ENCODE measurements at places on chromosomes 11 and 22.

DNA sequence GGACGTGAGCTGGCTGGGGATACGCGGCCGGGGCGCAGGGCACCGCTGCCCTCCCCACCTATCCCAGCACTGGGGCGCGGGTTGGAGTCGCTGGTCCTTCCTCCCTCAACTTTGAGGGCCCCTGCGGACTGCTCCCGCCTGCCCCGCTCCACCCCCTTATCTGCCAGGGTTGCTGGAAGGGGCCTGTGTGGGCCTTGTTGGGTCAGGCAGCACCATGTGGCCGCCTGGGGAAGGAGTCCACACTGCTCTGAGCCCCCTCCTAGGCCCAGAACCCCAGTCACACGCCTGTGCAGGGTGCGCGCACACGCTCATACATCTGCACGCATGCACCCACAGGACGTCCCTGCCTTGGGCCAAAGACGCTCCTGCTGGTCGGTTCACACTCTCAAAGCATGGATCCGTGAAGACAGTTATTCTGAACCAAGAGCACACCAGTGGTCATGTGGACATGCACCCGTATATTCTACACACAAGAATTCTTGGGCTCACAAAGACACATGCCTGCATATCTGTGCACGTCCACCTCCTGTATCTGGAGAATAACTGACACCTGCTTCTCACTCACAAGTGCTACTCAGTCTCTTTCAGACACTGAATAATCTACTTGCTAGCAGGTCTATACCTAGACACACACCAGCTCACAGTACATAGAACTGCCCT lies 710 bp downstream of the TUB start:
- DNase-seq = no peak

GRCh38 chr11:124899383-124900145 lies 1.9 kb upstream of the ROBO4 start:
- DNase-seq = no peak

GRCh38 chr22:29886596-29886995 lies 3.6 kb downstream of the MTMR3 start:
- peak; percentile 28 for DNase-seq

GRCh38 chr11:28338371-28338770 lies 230.2 kb downstream of the METTL15 start:
- DNase-seq = no peak

- peak; percentile 59 for DNase-seq
These were observed 50.5 kb upstream of the WNT7B start for GRCh38 chr22:46027211-46028105.

DNA sequence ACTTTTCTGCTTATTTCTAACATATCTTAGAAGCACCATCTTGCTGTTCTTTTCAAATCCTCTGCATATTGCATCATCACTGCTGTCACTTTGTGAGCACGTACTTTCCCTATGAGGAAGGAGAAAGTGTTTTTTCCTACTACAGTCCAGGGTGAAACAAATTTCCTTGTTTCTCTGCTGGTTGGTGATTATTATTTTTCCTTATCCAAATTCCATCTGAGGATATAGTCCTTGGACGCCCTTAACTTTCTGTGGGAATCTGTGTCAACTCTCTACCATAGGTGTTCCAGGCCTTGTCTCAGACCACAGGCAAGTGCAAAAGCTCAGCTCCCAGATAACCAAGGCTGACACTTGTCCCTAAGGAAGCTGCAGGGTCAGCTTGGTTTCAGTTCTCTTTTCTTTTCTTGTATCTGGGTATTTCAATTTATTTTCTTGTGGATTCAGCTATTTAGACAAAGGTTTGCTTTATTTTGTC lies 29.4 kb upstream of the LYVE1 start:
- DNase-seq = peak; percentile 60

DNA sequence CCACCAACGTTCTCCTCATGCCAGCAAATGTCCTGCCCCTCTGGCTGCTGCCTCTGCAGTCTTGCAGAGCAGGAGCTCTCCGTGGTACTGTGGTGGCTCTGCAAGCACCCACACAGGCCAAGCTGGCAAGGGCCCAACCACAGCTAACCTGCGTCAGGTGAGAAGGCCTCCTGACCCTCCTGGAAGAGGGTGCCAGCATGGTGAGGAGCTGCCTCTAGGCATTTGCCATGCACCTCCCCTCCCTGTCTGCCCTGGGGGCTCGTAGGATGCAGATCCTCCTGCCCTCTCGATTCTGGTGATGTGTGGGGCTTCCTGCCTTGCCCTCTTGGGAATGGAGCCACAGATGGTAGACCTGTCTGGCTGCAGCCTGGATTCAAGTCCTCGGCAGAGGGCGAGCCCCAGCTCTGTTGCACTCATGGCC lies 1408.8 kb downstream of the TBC1D22A start:
- no peak for DNase-seq

DNA sequence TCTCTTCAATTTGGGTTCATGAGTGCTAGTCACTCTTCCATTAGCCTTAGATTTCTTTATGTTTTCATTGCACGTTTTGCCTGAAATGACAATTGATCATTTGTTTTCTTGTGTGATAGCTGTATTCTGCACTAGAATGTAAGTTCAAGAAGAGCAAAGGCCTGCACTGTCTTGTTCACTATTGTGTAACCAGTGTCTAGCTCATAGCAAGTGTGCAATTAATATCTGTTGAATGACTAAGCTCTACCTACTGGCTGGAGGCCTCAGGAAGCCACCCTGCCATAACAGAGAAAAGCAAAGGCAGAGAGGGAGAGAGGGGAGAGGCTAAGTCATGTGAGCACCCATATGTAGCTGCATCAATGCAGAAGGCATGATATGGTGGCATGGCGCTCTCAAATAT lies 292.8 kb upstream of the SYN3 start:
- DNase-seq = no peak

DNA sequence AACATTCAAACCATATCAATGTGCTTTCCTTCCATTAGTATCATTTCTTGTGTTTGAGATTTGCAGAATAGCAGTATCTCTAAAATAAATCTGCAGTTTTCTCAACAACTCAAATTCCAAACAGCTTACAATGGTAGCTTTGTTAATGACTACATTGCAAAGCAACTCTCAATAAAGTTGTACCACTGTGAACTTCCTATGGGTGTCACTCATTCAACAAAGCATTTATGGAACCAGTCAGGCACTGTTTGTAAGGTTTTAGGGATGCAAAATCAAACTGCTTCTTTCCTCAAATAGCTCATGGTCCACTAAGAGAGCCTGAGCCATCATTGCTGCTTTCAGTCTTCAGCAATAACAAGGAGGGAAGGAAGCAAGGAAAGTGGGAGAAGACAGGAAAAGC lies 91.0 kb downstream of the CCDC83 start:
- DNase-seq = no peak

GRCh38 chr22:25419247-25420113 lies 145.0 kb upstream of the GRK3 start:
- peak; percentile 94 for DNase-seq

DNA sequence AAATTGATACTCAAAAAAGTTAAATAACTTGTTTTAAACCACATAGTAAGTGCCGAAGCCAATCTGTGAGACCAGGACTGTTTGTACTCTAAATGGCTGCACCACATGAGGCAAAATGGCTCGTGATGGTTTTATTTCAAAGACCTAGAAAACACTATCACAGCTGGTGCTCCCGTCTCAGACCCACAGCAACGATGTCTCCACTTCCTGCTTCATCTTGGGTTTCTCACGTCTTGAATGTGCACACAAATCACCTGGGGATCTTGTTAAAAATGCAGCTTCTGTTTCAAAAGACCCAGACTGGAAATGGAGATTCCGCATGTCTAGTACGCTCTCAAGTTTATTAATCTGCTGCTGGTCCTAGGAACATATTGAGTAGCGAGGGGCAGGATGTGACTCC lies 1.2 kb downstream of the CD3E start:
- no peak for DNase-seq

DNA sequence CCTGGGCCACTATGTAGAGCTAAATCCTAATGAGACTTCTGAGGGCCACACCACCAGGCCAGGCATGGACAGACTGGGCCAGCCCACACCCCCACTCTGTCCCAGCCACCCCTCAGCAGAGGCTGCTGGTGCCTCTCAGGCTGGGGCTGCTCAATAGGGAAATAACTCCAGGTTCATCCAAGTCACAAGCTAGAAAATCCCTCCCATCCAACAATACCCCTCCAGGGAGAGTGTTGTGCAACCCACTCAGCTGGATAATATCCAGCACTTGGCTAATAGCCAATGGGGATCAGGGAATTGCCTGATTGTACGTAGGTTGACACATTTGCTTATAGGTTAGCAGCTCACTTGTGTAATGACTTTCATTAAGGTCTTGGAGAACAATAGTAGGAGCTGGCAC lies 64.1 kb upstream of the WNT11 start:
- no peak for DNase-seq

GRCh38 chr11:117256573-117256972 lies 24.1 kb downstream of the RNF214 start:
- DNase-seq = peak; percentile 9

DNA sequence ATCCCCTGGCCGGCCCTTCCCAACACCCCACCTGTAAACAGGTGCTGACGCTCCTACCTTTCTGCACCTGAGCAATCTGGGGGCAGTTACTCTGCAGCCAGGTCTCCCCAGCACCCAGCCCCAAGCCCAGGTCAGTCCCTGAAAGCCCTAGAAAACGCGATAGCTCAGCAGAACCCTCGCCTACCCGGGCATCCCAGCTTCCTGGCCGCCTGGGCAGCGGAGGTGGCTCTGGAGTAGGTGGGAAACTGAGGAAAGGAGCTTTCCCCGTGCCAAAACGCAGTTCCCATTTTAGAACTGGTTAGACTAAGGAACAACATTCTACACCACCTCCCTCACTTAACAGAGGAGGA lies 445 bp downstream of the SYTL2 start:
- no peak for DNase-seq

DNA sequence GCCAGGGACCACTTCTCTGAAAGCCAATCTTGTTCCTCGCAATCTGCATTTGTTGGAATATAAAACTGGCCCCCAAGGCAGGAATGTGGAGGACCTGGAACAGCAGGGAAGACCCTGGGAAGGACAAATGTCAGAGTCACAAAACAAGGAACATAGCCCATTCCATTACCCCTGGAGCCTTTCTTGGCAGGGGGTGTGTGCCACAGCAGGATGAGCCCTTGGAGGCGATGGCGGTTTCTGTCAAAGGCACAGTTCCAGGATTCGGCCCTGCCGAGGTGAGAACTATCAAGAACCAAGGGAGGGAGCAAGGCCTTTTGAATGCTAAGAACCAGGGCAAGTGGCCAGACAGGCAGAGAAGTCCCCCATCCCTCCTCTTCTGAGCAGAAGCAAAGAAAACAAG lies 204.3 kb downstream of the TRIM29 start:
- no peak for DNase-seq

DNA sequence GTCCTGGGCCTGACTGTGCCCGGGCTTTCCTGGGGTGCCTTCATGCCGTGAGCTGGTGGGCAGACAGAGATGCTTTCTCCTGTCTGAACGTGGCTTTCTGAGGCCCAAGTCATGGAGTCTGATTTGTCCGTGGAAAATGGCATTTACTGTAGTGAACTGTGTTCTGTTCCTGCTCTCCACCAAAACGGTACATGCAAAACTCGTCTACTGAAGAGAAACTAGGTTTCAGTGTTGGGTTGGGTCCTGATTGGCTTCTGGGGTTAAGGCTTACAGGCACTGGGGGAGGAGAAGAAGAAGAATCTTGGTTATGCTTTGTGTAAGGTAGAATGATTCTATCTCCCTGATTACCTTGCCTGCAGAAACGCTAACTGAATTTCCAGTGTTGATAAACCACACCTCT lies 541.7 kb downstream of the NTM start:
- no peak for DNase-seq

DNA sequence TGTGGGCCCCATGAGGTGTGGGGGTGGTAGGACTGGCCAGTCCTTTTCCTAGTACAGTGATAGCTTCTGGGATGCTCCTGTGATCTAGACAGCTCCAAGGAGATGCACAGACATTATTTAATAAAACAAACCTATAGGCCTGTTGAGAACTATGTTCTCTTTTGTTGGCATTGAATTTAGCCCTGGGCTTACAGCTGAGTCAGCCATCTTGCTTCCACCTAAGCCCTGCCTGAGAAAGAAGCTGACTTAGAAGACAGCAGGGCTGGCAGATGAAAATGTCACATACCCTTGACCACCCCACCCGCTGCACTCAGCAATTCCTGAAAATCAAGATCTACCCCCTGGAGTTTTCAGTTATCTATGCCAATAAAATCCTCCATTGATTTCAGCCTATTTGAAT lies 353.2 kb downstream of the CADM1 start:
- no peak for DNase-seq

All from suppressor macrophage (primary cell).